ENCODE measurements at places on chromosomes 3 and 15.

- no peak for DNase-seq
These were observed 25.3 kb upstream of the SI start for GRCh38 chr3:165103616-165104015.

DNA sequence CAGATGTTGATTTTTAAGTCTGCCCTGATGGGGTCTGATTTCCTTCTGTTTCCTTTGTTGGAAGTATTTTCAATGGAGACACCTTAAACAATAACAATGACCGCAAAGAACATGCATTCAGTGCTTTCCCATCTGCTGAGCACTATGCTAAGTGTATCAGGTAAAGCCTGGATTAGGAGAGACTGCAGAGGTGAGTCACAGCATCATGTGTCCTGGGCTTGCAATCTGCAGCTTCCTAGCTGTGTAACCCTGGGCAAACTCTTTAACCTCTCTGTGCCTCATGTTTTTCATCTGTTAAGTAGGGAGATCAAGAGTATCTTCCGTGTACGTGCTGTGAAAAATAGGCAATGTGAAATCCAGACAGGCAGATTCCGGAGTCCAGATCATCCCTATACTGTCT lies 13.3 kb upstream of the CHRNB4 start:
- DNase-seq, result no peak

DNA sequence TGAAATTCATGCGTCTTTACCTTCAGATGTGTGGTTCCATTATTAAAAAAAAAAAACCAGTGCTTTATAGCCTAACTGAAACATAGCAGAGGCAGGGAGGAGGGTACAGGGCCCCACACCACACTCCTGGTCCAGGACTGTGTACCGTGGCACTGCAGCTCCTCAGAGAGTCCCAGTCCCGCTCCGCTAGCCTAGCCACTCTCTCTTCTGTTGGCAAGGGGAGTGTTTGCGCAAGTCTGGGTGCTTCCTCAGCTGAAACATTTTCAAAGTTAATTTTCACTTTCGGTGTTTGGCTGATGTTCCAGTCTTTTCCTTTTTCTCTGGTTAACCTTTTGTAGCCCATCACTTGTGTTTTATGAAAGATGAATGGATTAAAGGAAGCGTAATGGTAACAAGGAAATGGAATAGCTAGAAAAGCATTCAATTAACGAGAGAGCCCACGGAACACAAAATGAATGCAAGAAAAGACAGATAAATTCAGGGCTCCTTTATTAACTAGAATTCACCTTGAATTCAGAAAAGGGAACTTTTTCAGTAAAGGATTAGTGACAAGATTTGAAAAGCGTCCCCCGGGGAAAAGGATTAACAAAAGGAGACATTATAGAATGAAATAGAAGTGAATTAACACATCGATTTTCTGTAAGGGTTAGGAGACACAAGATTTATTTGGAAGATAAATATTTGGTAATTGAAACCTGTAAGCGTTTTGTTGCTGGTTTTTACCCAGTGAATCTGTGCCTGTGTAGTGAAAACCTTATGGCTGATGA lies 177.0 kb downstream of the CACNA2D3 start:
- DNase-seq, result no peak

GRCh38 chr3:10273702-10274305 lies 18.9 kb downstream of the GHRL start:
- no peak for DNase-seq

- DNase-seq, result no peak
These were observed 744 bp downstream of the ZNF619 start for GRCh38 chr3:40477666-40478065.

DNA sequence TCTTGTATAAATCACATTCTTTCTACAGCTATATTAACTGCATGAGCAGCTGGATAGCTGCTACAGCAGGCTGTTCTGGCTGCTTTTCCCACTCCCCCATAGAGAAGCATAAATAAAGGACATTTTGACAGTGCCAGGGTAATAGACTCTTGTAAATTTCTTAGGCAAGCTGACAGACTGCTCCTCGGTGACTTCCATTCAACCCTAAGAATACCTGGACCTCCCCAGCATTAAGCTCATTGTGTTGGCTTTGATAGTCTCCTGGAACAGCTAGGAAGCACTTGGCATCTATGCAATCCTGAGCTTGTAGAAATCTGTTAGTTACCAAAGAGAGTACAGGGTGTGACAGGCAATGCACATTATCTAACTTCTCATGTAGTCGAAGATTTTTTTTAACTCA lies 475.4 kb downstream of the AGBL1 start:
- DNase-seq, result peak; percentile 50

DNA sequence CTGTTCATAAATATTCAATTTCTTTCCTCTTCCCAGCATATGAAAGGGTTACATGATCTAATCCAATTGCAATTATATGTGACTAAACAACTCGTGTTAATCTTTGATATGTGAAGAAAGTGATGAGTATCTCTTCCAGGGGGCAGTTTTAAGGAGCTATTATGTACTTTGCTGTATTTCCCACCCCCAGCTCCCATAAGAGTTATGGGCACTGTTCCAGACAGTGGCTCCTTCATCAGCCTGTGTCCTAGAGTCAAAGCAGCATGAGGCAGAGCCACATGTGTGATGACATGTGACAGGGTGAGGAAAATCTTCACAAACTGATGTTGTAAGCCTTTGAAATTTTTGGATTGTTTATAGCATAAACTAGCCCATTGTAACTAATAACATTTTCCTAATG lies 315.4 kb downstream of the DIPK2A start:
- DNase-seq, result no peak

DNA sequence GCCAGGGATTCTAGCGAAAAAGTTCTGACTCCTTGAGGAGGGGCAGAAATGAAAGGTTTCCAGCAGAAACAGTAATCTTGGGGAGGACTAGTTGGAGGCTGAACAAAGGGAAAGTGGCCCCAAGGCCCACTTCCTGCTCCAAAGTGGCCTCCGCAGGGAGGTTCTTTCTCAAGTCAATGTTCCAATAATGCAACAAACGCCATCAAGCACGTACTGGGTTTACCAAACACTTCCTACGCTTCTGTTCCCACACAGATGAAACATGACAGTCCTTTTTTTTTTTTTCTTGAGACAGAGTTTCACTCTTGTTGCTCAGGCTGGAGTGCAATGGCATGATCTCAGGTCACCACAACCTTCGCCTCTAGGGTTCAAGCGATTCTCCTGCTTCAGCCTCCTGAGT lies 9.6 kb upstream of the RCCD1 start:
- DNase-seq, result no peak

GRCh38 chr3:37139567-37140052 lies 34.8 kb downstream of the LRRFIP2 start:
- DNase-seq, result no peak

- no peak for DNase-seq
These were observed 172.8 kb downstream of the OSBPL10 start for GRCh38 chr3:31808143-31808720.

DNA sequence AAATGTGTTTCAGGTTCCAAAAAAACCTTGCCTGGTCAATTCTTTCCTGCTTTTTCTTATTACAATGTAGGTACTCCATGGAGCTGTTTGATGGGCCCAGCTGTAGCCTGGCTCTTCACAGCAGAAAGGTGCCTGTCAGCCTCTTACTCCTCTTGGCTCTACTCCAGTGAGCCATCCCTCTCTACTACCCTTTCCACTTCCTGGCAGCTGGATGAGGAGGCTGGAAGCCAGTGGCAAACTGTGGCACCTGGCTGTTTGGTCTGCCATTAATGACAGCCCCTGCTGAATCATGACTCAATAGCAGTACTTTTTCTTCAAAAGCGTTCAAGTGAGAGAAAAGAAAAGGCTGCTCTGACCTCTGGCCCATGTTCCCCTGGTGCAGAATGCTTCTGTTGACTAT lies 618.1 kb downstream of the PYDC2 start:
- DNase-seq, result no peak

- DNase-seq, result no peak
These were observed 62.3 kb upstream of the ASB14 start for GRCh38 chr3:57354768-57355167.

DNA sequence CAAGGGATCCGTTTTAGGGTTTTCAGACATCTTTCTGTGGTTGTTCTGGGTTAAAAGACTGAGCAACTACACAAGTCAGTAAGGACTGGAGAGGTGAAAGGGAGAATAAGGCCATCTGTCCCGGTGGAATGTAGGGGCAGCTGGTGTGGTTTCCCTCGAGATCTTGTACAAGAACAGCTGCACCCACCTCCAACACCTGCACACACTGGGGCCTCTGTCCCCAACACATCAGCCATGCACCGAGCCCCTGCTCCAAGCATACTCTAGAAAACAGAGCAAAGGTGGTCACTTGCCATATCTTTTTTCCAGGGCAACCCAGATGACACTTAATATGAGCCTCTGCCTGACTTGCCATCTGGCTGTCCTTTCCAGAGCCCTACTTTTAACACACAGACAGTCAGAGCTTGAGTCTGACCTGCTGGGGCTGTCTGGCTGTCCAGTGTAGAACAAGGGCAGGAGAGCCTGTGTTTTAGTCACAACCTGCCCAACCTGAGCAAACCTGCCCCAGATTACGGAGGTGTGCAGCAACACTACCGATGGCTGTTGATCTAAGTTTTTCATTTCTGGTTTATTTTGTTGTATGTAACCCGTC lies 12.2 kb downstream of the MAN2A2 start:
- no peak for DNase-seq

DNA sequence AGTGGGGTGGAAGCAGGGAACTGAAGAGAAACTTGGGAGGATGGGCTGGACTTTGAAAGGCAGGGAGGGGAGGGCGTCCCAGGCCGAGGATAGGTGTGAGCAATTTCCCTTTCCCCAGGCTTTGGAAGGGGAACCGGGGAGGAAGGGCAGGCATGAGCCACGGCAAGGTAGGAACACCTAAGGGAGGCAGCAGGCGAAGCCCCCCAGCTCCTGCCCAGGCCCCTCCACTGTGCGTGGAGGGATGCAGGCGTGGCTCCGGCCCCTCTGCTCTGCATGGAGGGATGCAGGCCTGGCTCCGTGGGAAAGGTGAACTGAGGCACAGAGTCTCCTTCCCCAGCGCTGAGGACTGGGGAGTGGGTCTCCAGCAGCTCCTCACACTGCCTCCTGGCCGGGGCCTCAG lies 236.4 kb downstream of the XXYLT1 start:
- no peak for DNase-seq

- DNase-seq, result peak; percentile 44
These were observed 31.4 kb downstream of the CTDSPL start for GRCh38 chr3:37892927-37893600.

GRCh38 chr15:45112591-45113379 lies 1.2 kb downstream of the DUOX2 start:
- no peak for DNase-seq

GRCh38 chr3:102122527-102122926 lies 273.2 kb downstream of the NFKBIZ start:
- DNase-seq, result no peak

GRCh38 chr3:193794002-193794881 lies 201.2 kb downstream of the OPA1 start:
- DNase-seq, result peak; percentile 43

DNA sequence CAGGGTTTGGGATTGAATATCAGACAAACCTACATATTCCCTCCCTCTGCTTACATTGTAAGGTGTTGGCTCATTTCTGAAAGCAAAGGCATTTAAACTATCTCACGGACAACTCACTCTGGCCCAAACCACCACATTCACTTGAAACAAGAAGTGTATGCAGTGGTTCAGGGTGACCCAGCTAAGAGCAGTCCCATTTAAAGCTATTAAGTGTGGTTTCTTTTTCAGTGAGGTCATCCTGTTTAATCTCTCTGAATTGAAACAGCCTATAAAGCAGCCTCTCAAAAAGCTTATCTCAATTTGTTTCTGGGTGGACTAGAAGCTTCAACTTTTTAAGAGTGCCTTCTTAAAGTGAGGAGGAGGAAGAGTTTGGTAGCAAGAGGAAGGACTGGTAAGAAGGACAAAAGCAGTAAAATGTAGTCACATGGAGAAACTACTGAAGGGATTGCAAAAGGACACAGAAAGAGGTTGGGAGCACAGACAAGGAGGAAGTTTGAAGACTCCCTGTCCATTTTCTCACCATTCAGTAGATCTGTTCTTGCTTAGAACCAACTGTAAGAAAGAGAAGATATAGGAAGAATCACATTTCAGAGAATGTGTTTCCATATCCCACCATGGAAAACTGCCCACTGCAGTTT lies 151.6 kb downstream of the TMCO5A start:
- DNase-seq, result no peak

- no peak for DNase-seq
These were observed 36.5 kb downstream of the FAM98B start for GRCh38 chr15:38490242-38490922.

DNA sequence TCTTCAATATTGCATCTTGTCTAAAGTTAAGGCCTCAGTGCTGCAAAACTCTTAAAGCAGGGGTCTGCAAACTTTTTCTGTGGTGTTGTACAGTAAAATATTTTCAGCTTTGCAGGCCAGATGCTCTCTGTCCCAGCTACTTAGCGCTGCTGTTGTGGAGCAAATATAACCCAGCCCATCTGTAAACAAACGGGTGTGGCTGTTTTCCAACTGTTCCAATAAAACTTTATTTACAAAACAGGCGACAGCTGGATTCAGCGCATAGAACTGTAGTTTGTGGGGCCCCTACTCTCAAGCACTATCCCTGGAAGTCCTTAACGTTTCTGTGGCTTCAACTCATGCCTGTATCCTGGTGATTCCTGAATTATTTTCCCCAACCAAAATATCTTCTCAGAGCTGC lies 365.0 kb downstream of the FOXP1 start:
- no peak for DNase-seq

DNA sequence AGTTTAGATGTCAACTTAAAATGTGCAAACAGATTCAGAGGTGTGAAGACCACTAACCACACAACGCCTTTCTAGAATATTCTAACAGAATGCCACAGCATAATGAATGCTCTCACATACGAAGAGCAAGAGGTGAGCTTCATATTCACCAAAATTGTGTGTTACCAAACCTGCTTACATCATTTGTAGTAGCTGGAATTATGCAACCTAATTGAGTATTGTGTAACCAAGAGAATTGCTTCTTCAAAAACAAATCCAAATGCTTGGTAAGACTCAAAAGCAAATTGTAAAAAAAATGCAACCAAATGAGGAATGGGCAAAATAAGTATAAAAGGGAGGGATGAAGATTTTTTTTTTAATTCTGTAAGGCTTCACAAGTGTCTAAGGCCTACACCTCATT lies 160.7 kb downstream of the TAFA4 start:
- DNase-seq, result no peak

DNA sequence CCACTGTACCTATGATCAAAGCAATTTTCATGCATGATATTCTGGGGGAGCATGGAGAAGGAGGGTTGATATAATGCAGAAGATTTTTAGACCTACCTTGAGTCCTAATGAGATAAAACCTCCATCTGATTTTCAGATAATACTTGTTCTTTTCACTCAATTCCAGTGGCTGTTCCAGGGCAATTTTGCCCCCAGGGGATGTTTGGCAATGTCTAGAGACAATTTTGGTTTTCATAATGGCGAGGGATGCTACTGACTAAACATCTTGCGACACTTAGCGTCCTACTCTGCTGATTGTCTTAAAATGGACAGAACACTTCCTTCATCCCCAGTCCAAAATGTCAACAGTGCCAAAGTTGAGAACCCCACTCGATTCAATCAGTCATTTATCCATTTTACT lies 26.6 kb downstream of the AGBL1 start:
- no peak for DNase-seq

DNA sequence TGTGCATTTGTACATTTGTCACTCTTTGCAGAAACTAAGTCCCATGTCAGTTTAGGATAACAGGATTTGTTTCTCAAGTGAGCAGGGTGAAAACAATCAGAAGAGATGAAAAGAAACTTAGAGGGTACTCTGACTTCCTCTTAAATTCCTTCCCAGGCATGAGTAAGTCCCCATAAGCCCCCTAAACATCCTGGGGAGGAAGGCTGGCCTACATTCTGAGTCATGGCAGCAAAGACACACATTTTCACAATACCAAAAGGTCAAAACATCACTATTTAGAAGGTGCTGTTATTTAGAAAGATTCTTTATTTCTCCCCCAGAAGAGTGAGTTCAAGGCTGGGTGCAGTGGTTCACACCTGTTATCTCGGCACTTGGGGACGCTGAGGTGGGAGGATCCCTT lies 7.6 kb upstream of the FOXP1 start:
- no peak for DNase-seq
